DMS79 treated with DMSO at 0.1 percent for 48 hours (cell line): ENCODE measurements at places on chromosomes 4 and X.

DNA sequence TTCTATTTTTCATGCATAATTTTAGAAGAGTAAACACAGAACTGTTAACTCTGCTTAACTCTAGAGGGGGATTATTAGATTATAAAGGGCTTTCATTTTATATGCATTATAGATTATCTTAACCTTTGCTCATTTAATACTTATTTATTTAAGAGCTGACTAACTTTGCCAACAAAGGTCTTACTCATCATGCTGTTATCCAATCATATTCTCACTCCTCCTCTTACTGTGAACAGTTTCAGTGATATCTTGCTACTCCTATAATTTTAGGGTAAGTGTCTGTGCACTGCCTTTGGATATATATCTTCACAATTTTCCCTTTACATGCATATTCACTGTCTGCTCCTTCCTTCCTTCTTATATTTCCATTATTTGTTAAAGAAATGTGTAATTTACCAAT lies 1814.9 kb downstream of the STIM2 start:
- no peak for DNase-seq

DNA sequence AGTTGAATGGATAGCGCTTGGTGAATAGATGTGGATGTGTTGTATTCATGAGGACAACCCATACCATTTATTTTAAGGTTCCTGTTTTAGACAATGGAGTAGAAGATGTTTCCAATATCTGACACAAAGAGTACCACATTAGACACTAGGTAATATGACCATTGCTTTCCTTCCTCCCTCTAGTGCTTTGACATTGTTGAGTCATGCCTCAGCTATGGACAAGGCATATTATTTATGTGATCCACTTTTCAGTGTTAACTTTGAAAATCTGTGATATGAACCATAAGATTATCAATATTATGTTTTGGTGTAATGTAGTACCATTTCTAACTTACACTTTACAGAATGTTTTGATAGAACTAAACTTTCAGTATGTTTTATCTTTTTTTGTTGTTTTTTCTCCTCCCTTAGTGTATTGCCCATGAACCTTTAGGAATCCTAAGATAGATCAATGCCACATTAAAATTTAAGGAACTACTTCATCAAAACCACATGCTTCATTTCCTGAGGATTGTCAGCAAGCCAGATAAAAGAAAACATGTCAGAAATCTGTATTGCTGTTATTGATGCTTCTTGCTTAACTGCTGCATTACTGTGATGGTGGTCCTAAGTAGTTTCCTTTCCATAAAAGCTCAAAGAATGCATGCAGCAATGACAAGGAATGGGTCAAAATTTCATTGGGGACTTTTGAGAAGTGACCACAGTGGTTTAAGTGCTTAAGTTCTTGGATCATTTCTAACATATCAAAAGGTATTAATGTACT lies 105.0 kb downstream of the PCDH7 start:
- no peak for DNase-seq

- DNase-seq, result no peak
Observed at GRCh38 chrX:15672881-15673280, 8.3 kb upstream of the CLTRN start.

- DNase-seq, result no peak
Observed at GRCh38 chrX:131054906-131055305, 3.2 kb upstream of the ARHGAP36 start.

GRCh38 chrX:56232221-56233082 lies at the start of gene KLF8:
TSS of gene KLF8 (plus strand) at chrX:56232356. CDS start at chrX:56233335, 979 bp downstream.
- DNase-seq, result peak; percentile 60

DNA sequence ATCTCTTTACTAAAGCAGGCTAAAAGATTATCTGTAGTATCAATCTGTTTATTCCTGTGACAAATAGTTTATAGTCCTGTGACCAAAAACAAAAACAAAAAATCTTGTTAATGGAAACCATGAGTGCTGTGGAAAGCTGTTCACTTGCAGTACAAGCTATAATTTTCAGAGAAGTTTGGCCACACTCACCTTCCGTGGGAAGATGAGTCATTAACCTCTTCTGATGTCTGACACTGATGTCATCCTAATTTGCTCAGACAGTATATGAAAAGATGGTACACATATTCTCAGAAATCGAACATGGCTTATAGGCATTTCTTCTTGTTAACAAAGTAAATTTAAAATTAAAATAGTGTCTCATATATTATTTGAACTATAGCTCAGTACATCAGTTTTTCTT lies 19.9 kb upstream of the ENPP6 start:
- no peak for DNase-seq

GRCh38 chrX:20947411-20947912 lies 426.8 kb upstream of the CNKSR2 start:
- no peak for DNase-seq

- DNase-seq, result no peak
Observed at GRCh38 chr4:55358668-55359067, 12.6 kb downstream of the SRD5A3 start.

GRCh38 chrX:154002215-154002719 lies 17.4 kb downstream of the IRAK1 start:
- DNase-seq, result peak; percentile 7

- peak; percentile 80 for DNase-seq
Observed at GRCh38 chrX:120457766-120458180, 11.3 kb downstream of the LAMP2 start.

- no peak for DNase-seq
Observed at GRCh38 chr4:102390438-102390837, 45.2 kb upstream of the SLC39A8 start.

DNA sequence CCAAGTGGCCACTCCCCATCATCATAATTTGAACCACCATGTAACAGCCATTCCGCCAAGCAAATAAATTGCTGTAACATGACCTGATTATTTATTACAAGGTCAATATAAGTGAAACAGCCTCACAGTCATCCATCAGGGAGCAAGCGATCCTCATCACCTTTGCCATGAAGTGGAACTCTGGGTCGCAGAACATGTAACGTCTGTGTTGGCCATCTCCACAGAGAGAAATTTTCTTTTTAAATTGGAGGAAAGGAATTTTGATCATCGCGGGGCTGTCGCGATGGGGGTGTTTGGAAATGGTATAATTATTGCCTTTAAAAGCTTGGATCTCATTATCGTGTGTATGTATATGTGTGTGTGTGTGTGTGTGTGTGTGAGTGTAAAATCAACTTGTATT lies 90.2 kb downstream of the SHOX start:
- DNase-seq, result no peak

GRCh38 chr4:161252520-161253141 lies 911.2 kb downstream of the FSTL5 start:
- DNase-seq, result no peak

GRCh38 chr4:4868040-4868757 lies 8.7 kb downstream of the MSX1 start:
- no peak for DNase-seq

- no peak for DNase-seq
Observed at GRCh38 chr4:8706216-8707044, 113.9 kb downstream of the CPZ start.

- DNase-seq, result no peak
Observed at GRCh38 chr4:168269896-168270295, 48.7 kb downstream of the DDX60 start.

DNA sequence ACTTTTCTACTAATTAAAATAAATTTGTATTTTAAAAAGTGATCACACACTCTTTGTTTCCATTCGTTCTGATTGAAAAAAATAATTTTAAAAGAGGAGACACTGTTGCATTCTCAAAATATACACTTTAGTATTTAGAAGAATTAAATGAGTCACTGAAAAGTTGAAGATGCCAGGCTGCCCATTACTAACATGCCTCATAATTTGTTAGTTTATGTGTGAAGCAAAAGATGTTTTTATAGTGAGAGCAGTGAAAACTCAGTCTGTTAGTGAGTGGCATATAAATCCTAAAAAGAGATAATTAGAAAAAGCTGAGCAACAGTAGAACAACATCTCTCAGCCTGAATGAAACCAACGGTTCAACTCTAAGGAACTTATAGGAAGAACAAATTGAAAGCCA lies 143.4 kb downstream of the CDS1 start:
- DNase-seq, result no peak

DNA sequence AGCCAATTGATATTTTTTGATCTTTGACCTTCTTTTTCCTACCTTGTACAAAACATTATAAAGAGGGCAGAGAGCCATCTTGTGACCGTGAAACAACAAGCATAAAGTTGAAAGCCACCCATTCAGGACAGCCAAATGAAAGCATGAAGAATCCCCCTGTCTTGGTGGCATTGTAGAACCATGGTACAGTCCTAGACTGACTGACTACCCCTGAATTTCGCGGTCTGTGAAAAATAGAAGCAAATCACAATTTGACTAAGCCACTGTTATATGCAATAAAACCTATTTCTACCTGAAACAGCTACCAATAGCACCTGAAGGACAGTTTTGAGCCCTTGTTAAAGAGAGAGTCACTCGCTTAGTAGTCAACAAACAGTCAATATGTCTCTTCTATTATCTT lies 527.4 kb downstream of the MID1IP1 start:
- DNase-seq, result no peak

GRCh38 chr4:178083968-178084367 lies 641.7 kb upstream of the AGA start:
- no peak for DNase-seq
